ENCODE measurements at places on chromosomes 4 and X.

GRCh38 chr4:151801547-151802516 is 41.0 kb upstream of the GATB start:
- peak; percentile 51 for DNase-seq

- no peak for DNase-seq
Measured at GRCh38 chr4:38322714-38323113, 341.3 kb upstream of the KLF3 start.

DNA sequence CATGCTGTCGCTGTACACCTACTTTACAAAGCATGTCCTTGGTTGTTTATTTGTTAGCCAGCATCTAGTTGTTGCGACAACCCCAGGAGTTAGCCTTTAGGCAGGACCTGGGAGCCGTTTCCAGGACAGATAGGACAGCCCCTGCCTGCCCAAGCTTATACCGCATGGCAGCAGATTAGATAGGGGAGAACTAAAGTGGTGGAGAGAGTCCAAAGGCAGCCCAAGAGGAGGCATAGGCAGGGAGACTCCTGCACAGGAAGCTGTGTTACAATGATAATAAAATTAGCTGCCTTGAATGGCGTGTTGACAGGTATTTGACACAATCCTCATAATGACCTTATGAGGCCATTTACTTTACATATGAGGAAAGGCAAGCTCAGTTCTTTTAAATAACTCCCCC is 13.0 kb downstream of the NSDHL start:
- DNase-seq, result no peak

DNA sequence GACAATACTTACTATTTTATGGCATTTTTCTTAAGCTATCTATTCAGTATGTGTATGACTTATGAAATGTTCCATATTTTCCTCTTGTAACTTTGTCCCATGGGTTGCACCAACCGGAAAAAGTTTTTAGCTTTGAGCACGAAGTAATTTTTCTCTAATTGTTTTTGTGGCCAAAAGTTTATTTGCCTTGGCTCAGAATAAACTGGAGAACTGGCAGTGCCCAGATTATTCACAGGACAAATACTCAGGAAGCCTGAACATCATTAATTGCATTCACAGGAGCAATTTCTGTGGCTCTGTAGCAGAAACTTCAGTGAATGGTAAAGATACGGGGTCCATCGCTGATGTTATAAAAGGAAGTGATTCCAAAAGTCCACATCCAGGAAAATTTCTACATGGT is 184.5 kb downstream of the ARHGAP10 start:
- DNase-seq, result peak; percentile 86

- no peak for DNase-seq
Measured at GRCh38 chrX:47927212-47927611, 76.6 kb downstream of the ZNF182 start.

DNA sequence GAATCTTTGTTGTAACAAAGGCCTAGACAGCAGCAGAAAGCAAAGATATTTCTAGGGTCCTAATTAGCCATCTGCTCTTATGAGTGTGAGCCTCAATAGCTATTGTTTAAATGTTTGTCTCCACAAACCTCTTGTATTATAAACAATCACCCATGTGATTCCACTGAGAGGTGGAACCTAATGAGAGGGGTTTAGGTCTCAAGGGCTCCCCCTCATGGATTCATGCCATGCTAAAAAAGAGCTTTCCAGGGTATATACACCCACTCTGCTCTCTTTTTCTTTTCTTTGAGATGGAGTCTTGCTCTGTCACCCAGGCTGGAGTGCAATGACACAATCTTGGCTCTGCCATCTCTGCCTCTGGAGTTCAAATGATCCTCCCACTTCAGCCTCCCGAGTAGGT is 42.1 kb downstream of the TRIM61 start:
- DNase-seq, result no peak

- DNase-seq, result no peak
Measured at GRCh38 chrX:72120837-72121236, 10.9 kb downstream of the RTL5 start.

GRCh38 chr4:27101126-27101525 is 240.5 kb downstream of the STIM2 start:
- DNase-seq, result no peak

GRCh38 chrX:17814557-17814956 is 46.5 kb downstream of the RAI2 start:
- no peak for DNase-seq

DNA sequence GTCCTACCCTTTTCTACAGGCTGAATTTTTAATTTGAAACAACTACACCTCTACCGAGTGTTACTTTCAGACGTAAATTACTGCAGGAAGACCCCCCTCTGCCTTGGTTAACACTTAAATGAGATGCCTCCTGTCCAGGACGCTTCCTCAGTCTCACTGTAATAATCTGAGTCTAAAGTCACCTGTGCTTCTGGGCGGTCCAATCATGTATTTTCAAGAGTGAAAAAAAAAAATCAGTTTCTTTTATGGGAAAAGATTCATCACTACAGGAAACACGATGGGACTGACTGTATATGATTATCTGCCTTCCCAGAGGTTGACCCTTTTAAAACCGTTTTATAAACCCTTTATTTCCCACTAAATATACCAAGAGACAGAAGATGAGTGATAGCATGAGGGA is 776 bp downstream of the RBM47 start:
- DNase-seq, result no peak

- DNase-seq, result no peak
Measured at GRCh38 chr4:53313510-53313909, 52.4 kb downstream of the SCFD2 start.

DNA sequence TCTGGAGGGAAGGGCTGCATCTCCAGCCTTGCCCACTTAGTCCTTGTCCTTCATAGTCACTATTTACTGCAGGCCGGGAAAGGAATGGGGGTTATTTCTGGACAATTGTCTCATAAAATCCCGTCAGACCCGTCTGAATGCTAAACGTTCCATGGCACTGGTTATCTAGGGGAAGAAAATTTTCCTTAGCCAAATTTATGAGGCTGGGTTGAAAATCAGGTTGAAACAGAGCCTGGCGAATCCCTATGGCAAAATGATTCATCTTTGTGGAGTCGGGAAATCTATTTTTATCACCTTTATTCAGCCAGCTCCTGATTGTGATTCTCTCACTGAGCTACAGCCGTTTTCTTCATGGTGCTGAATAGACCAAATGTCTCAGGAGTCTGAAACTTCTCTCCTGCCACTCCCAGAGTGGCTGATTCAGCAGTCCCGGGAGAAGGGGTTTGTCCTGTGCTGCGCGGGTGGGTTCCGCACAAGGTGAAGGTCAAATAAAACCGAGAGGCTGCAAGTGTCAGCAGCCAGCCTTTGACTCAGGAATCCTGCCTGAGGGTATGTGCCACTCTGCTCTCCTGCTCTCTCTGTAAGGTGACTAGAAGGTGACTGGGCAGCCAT is 1.0 kb downstream of the LIMCH1 start:
- DNase-seq, result peak; percentile 50

DNA sequence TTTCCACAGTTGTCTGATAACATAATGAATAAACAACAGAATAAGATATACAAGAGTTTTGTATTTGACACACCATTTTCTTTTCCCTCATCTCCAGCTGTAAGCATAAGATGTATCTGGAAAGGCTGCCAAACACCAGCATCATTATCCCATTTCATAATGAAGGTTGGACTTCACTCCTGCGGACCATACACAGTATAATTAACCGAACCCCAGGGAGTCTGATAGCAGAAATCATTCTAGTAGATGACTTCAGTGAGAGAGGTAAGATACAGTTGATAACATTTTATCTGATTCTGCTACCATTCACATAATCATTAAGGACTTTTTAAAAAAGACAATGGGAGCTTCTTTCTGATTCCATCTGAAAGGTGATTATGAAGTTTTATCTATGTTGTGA is 535.2 kb downstream of the GALNTL6 start:
- no peak for DNase-seq

DNA sequence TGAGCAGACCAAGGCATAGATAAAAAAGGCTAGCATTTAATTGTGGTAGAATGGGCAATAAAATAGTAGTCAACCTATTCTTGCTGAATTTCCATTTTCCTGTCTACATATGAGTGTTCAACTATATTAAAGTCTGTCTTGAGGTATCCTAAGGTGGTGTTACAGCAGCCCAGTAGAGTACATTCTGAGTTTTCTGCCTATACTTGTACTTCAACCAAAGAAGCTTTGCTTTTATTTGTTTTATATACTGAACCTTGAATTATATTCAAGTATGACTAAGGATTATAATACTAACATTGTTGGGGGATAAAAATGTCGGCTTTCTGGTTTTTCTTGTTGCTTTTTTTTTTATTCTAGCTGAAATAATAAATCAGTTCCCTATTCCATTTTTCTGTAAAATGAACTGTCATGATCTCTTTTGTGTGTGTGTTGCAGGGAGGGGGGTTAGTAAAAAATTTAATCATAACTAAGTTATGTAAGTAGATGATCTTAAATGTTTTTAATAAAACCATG is 106.7 kb downstream of the PDLIM5 start:
- DNase-seq, result no peak

- no peak for DNase-seq
Measured at GRCh38 chr4:129176864-129177263, 80.9 kb downstream of the C4orf33 start.

- DNase-seq, result no peak
Measured at GRCh38 chr4:18110099-18110498, 88.5 kb upstream of the LCORL start.
